ENCODE measurements at places on chromosomes 2 and 18.

DNA sequence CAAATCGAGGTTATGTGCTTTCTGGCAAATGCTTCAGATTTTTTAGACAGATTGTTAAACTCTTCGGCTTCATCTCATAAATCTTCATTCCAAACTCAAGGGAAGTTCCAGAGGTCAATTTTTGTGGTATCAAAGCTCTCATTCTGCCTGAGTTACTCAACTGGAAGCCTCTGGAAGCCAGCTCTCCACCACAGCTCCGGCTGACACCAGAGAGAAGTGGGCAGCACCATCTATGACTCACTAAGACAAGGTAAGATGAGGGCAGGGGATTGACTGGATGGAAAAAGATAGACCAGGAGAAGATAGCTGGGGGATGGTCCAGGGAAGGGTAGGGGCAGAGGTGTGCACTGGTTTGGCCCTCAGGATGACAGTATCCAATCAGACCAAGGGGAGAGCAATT lies 137.3 kb upstream of the HNRNPA3 start:
- DNase-seq = no peak

- peak; percentile 67 for DNase-seq
Measured at GRCh38 chr2:48423376-48423775, 106.6 kb upstream of the STON1 start.

- DNase-seq = no peak
Measured at GRCh38 chr2:156704132-156704531, 268.0 kb downstream of the GPD2 start.

DNA sequence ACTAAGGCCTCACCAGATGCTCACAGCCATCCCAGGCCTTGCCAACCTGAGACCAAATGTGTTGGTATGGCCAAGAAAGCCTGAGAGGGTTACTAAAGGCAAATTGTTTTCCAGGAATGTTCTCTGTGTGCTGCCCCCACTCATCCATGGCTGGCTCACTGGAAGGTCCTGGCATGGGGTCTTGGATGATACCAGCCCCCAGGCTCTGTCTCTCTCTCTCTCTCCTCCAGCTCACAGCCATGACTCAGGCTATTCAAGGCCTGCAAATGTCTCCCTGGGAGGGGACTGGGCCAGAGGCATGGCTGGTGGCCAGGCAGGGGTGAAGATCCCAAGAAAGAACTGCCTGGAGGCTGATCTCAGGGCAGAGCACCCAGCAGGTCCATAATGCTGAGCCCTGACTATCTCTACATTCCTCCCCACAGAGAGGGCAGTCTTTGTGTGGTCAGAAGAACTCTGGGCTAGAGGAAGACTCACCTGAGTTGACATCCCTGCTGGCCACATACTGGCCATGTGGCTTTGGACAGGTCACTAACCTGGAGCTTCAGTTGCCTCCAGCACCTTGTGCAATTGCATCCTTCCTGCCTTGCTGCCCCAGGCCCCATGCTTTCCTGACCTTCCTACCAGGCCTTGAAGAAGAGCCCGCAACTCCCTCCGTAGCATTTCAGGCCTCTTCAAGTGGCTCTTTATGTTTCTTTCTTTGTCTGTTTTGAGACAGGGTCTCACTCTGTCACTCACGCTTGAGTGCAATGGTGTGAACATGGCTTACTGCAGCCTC lies 150.4 kb downstream of the ZFP36L2 start:
- DNase-seq = peak; percentile 66

- DNase-seq = peak; percentile 64
Measured at GRCh38 chr2:219969508-219969907, 342.1 kb downstream of the SLC4A3 start.

- peak; percentile 67 for DNase-seq
Measured at GRCh38 chr2:42569116-42569711, 782 bp downstream of the MTA3 start.

GRCh38 chr2:171389780-171390179 lies 44.0 kb downstream of the METTL8 start:
- no peak for DNase-seq

Measured in adipocyte (in vitro differentiated cells).